ENCODE measurements at places on chromosomes 6 and 20. TPM values are rescaled to one million over a fixed set of nuclear protein-coding genes. Genes with fewer than 3 reads are reported as not detected.

SOX18 gene
- total RNA-seq = not detected

CEBPB gene
- 38.6 TPM for total RNA-seq

PRDM13 gene
- total RNA-seq = not detected

HAO1 gene
- total RNA-seq = not detected

OSBPL2 gene
- total RNA-seq = 23.6 TPM

SCUBE3 gene
- not detected for total RNA-seq

DSTN gene
- 69.7 TPM for total RNA-seq

SLC17A9 gene
- total RNA-seq = 17.4 TPM

BACH2 gene
- total RNA-seq = 77.9 TPM

ERVFRD-1 gene
- total RNA-seq = not detected

FLRT3 gene
- not detected for total RNA-seq
